Activated naive CD4-positive, alpha-beta T cell treated with anti-CD3 and anti-CD28 coated beads, Interleukin-2, amount 10 ng/mL, durations not matched to agents 5 hours and 36 hours (primary cell): ENCODE measurements at places on chromosomes 16 and 17. TPM values are rescaled to one million over a fixed set of nuclear protein-coding genes. Genes with fewer than 3 reads are reported as not detected.

The ANKS4B gene
- total RNA-seq, result not detected

The DNAAF8 gene
- 0.31 TPM for total RNA-seq

The DDX52 gene
- total RNA-seq, result 22.5 TPM

The ZNF652 gene
- 43.7 TPM for total RNA-seq

The TMED6 gene
- 2.3 TPM for total RNA-seq

The ARSG gene
- total RNA-seq, result 8.6 TPM

The EVPLL gene
- not detected for total RNA-seq

The ANKRD40CL gene
- not detected for total RNA-seq

The BRD7 gene
- total RNA-seq, result 79.9 TPM

The FBXO39 gene
- total RNA-seq, result 0.81 TPM

The PARN gene
- 35.0 TPM for total RNA-seq

The HEATR9 gene
- not detected for total RNA-seq

The RCVRN gene
- total RNA-seq, result not detected

The CNOT1 gene
- total RNA-seq, result 204 TPM

The C17orf113 gene
- total RNA-seq, result 0.08 TPM

The VPS9D1 gene
- 10.2 TPM for total RNA-seq

The MVP gene
- 177 TPM for total RNA-seq

The PPM1E gene
- not detected for total RNA-seq

The BAIAP3 gene
- total RNA-seq, result 1.4 TPM

The NR1D1 gene
- 5.9 TPM for total RNA-seq

The LAT gene
- 333 TPM for total RNA-seq

The HASPIN gene
- total RNA-seq, result 19.0 TPM

The HBA1 gene
- total RNA-seq, result not detected

The KRTAP4-3 gene
- not detected for total RNA-seq

The CIITA gene
- total RNA-seq, result 20.4 TPM

The TBC1D3H gene
- 0.30 TPM for total RNA-seq

The SLC22A31 gene
- 2.6 TPM for total RNA-seq

The TMEM204 gene
- total RNA-seq, result 64.2 TPM

The KCNH6 gene
- not detected for total RNA-seq

The DHRS11 gene
- total RNA-seq, result 3.3 TPM

The KIF18B gene
- total RNA-seq, result 62.1 TPM

The COG8 gene
- total RNA-seq, result 34.8 TPM

The ZFP90 gene
- 42.6 TPM for total RNA-seq

The TERB1 gene
- total RNA-seq, result not detected

The CTDNEP1 gene
- total RNA-seq, result 154 TPM

The SRSF2 gene
- 328 TPM for total RNA-seq

The FOXC2 gene
- not detected for total RNA-seq

The MGAT5B gene
- 0.33 TPM for total RNA-seq

The IL21R gene
- 44.7 TPM for total RNA-seq
